ENCODE measurements at places on chromosomes 3 and 15. TPM values are rescaled to one million over a fixed set of nuclear protein-coding genes. Genes with fewer than 3 reads are reported as not detected.

The CKMT1A gene
- total RNA-seq: not detected

The CLDN18 gene
- 0.11 TPM for total RNA-seq

The TMEM158 gene
- total RNA-seq: not detected

The LSAMP gene
- total RNA-seq: 0.11 TPM

The SMCO1 gene
- not detected for total RNA-seq

The DNAJA4 gene
- 3.5 TPM for total RNA-seq

The RAD51 gene
- not detected for total RNA-seq

The CALML4 gene
- total RNA-seq: 0.85 TPM

The DET1 gene
- 1.6 TPM for total RNA-seq

The LRIG1 gene
- 62.3 TPM for total RNA-seq

The CHAC1 gene
- 28.5 TPM for total RNA-seq

The PRSS50 gene
- not detected for total RNA-seq

The TARS3 gene
- 39.5 TPM for total RNA-seq

The SEMA3B gene
- 24.2 TPM for total RNA-seq

The KLHL40 gene
- total RNA-seq: not detected

The BRPF1 gene
- 18.6 TPM for total RNA-seq

The SCG5 gene
- total RNA-seq: not detected

The THPO gene
- total RNA-seq: not detected

The PSTPIP1 gene
- total RNA-seq: 14.6 TPM

The TGM4 gene
- total RNA-seq: not detected

The VIPR1 gene
- 3.5 TPM for total RNA-seq

The COL6A5 gene
- total RNA-seq: not detected

The ABI3BP gene
- total RNA-seq: 54.2 TPM

The SPSB4 gene
- total RNA-seq: not detected

The GOLGA8T gene
- 1.4 TPM for total RNA-seq

The IFT122 gene
- 51.1 TPM for total RNA-seq

The PROK2 gene
- total RNA-seq: not detected

The IQCF5 gene
- total RNA-seq: not detected

The MME gene
- total RNA-seq: 1.5 TPM

The DOCK3 gene
- 3.9 TPM for total RNA-seq

The SLCO2A1 gene
- 111 TPM for total RNA-seq

The GPR62 gene
- not detected for total RNA-seq

The EIF4E3 gene
- total RNA-seq: 4.4 TPM

The SCN11A gene
- not detected for total RNA-seq

The NMB gene
- total RNA-seq: 18.8 TPM

The TRIM71 gene
- not detected for total RNA-seq

The TNFAIP8L3 gene
- total RNA-seq: 2.6 TPM

The HRH1 gene
- 6.2 TPM for total RNA-seq

The TRPM1 gene
- not detected for total RNA-seq

The CEP19 gene
- 2.6 TPM for total RNA-seq

The SIDT1 gene
- total RNA-seq: not detected

The SLC12A1 gene
- not detected for total RNA-seq

The IL16 gene
- total RNA-seq: 8.5 TPM

The CAND2 gene
- total RNA-seq: 14.4 TPM

The ZNF385D gene
- 32.0 TPM for total RNA-seq

The TP63 gene
- total RNA-seq: not detected

The DUOX2 gene
- total RNA-seq: 2.3 TPM

Data from ascending aorta (tissue), 2 donors.